NCI-H2081 (cell line): ENCODE measurements at places on chromosomes 7 and 10.
A peak's percentile ranks its signal among the peaks of the same experiment; 100 is the strongest.

DNA sequence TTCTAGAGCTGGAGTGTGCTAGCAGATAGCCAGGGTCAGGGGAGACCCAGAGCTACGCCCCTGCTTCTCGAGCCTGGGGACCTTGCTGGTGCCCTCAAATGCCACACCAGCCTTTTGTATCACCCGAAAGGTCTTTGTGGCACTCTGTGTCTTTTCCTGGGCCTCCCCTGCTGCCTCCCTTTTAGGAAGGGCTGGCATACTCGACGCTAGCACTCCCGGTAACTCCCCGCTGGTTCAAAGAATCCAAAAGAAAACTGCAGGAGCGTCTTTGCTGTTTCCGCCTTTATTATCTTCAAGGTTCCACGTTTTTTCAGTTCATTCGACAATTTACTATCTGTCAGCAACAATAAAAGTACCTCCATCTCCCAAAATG is 36.3 kb downstream of the CTBP2 start:
- DNase-seq = no peak

DNA sequence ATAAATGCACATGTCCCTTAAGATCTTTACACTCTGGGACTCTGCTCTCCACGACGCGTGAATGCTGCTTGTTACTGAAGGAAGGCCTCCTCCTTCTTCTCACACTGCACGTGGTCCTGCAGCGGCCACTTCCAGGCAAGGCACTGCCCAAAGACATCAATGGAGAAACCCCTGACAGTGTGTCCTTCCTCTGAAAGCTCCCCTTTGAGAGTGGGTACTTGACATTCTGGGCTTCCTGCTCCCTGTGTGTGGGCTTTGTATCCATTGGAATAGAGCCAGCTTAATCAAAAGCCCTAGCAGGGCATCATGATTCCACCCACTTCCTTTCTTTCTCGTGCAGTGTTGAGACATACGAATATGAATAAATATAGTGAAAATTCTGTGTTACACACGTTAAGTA is 69.7 kb upstream of the STK17A start:
- peak; percentile 58 for DNase-seq

GRCh38 chr7:156590212-156590611 is 50.4 kb upstream of the RNF32 start:
- no peak for DNase-seq

- no peak for DNase-seq
These were observed 73.9 kb upstream of the CCNY start for GRCh38 chr10:35262436-35262835.

- DNase-seq = no peak
These were observed 328.5 kb upstream of the AUTS2 start for GRCh38 chr7:69269806-69270205.

- no peak for DNase-seq
These were observed 232.7 kb upstream of the CHRM2 start for GRCh38 chr7:136635751-136636150.

- DNase-seq = no peak
These were observed 77.3 kb downstream of the DNAJB6 start for GRCh38 chr7:157413881-157414701.

GRCh38 chr10:68900427-68901104 is 549 bp upstream of the DDX50 start:
- no peak for DNase-seq

DNA sequence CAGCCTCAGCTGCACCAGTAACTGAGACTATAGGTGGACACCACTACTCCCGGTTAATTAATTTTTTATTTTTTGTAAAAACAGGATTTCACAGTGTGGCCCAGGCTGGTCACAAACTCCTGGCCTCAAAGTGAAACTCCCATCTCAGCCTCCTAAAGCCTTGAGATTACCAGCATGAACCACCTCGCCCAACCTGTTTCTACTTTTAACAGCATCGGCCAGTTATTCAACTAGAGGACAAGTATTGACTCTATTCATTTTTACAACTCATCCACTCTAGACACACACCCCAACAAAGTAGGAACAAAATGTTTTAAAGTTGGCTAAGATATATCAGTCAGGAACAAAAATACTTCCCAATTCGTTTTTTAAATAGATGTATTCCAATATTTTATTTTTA is 334.8 kb downstream of the PARD3 start:
- DNase-seq = no peak

- no peak for DNase-seq
These were observed 9.9 kb downstream of the DIP2C start for GRCh38 chr10:679556-679955.
